ENCODE measurements at places on chromosomes 4 and X. TPM values are rescaled to one million over a fixed set of nuclear protein-coding genes. Genes with fewer than 3 reads are reported as not detected.
A peak's percentile ranks its signal among the peaks of the same experiment; 100 is the strongest.

The ALPK1 gene
- total RNA-seq = 35.3 TPM

The CABS1 gene
- total RNA-seq = not detected

- no peaks in the 10 kb centered on the region for H3K27me3 ChIP-seq
- DNase-seq = no peak
- H3K27ac ChIP-seq = no peak overlapping the region
- H3K4me1 ChIP-seq = no peaks in the 10 kb centered on the region
- H3K36me3 ChIP-seq = no peaks in the 10 kb centered on the region
Measured at GRCh38 chrX:16999275-16999674, 52.8 kb downstream of the REPS2 start.

The RTL3 gene
- not detected for total RNA-seq

DNA sequence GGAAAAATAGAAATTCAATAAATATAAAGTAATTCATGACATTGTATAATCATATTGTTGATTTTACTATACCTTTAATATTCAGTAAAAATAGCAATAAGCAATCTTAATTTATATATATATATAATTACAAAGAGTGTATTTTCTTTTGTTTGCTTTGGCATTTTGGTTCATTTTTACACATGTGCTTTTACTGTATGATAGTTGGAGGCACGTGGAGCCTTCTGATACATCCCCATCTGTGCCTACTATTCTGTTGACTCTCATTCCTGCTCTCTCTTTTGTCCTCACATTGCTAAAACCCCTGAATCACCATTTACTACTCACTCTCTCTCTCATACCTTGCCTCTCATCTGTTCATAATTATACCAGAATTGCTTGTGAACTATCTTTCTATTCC, 106.4 kb upstream of the NDST4 start:
- no peaks in the 10 kb centered on the region for H3K36me3 ChIP-seq
- H3K27me3 ChIP-seq = no peaks in the 10 kb centered on the region
- DNase-seq = no peak
- H3K4me1 ChIP-seq = no peaks in the 10 kb centered on the region
- H3K27ac ChIP-seq = no peak overlapping the region

GRCh38 chr4:174717828-174718227, 111.2 kb downstream of the GLRA3 start:
- no peak overlapping the region for H3K4me3 ChIP-seq
- no peak for DNase-seq
- no peaks in the 10 kb centered on the region for H3K27me3 ChIP-seq
- peak overlapping the region; percentile 49 for H3K27ac ChIP-seq
- H3K36me3 ChIP-seq = no peaks in the 10 kb centered on the region
- peaks cover 7% of the 10 kb centered on the region for H3K4me1 ChIP-seq

The LETM1 gene
- 40.5 TPM for total RNA-seq

DNA sequence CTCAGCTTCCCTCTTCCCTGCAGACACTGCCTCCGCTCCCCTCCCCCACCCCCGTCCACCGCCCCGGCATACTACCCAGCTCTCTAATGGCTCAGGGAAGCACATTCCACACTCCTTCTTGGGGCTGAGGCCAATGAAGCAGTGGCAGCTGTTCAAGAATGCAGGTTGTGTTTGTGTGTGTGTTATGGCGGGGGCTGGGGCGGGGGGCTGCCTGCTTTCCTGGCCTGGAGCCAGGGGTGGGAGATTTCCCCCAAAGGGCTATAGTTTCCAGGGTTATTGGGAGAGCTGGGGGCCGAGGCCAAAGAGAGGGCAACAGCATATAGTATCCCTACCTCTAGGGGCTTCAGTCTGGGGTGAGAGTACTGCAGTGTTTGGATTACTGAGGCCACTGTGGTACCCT, 149.4 kb downstream of the EFNB1 start:
- H3K4me1 ChIP-seq = peaks cover 6% of the 10 kb centered on the region
- no peak overlapping the region for H3K4me3 ChIP-seq
- H3K27me3 ChIP-seq = no peaks in the 10 kb centered on the region
- no peak for DNase-seq
- no peak overlapping the region for H3K27ac ChIP-seq
- no peaks in the 10 kb centered on the region for H3K36me3 ChIP-seq

- DNase-seq = no peak
- no peaks in the 10 kb centered on the region for H3K36me3 ChIP-seq
- H3K4me1 ChIP-seq = no peaks in the 10 kb centered on the region
- H3K4me3 ChIP-seq = no peak overlapping the region
- H3K27me3 ChIP-seq = no peaks in the 10 kb centered on the region
- no peak overlapping the region for H3K27ac ChIP-seq
Measured at GRCh38 chr4:63637270-63637669, 772.0 kb downstream of the TECRL start.

The TEC gene
- total RNA-seq = 5.9 TPM

- H3K4me3 ChIP-seq = no peak overlapping the region
- peaks cover 4% of the 10 kb centered on the region for H3K4me1 ChIP-seq
- DNase-seq = peak; percentile 38
- H3K27me3 ChIP-seq = no peaks in the 10 kb centered on the region
- H3K27ac ChIP-seq = no peak overlapping the region
Measured at GRCh38 chr4:77852892-77853495, 9.6 kb upstream of the MRPL1 start.

DNA sequence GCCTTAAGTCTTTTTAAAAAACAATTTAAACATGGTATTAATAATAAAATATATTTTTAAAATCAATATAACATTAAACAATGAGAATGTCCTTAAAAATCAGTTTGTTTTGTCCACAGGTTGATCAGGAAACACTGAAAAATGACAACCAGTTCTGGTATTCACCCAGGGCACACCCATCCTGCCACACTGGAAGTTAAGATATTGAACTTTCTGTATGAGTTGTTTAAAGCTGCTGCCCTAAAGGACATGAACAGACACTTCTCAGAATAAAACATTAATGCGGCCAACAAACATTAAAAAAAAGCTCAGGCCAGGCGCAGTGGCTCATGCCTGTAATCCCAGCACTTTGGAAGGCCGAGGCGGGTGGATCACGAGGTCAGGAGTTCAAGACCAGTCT, 15.0 kb upstream of the HOPX start:
- peak overlapping the region; percentile 4 for H3K27ac ChIP-seq
- no peak overlapping the region for H3K4me3 ChIP-seq
- no peaks in the 10 kb centered on the region for H3K36me3 ChIP-seq
- H3K27me3 ChIP-seq = no peaks in the 10 kb centered on the region
- no peak for DNase-seq

The TLR8 gene
- total RNA-seq = 2.3 TPM

DNA sequence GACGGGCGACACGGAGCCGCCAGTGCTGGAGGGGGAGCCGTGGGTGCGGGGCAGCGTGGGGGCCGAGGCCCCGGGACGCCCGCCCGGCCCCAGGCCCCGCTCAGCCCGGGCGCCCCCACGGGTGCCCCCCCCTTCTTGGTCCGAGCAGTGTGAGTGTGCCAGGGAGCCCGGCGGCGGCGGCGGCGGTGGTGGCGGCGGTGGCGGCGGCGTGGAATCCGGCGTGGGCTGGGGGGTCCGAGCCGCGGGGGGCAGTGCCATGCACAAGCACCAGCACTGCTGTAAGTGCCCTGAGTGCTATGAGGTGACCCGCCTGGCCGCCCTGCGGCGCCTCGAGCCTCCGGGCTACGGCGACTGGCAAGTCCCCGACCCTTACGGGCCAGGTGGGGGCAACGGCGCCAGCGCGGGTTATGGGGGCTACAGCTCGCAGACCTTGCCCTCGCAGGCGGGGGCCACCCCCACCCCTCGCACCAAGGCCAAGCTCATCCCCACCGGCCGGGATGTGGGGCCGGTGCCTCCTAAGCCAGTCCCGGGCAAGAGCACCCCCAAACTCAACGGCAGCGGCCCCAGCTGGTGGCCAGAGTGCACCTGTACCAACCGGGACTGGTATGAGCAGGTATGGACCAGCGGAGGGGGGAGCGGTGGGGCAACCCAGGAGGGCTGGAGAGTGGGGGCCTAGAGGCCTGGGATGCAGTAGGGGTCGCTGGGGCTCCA, 466 bp downstream of the DLG3 start:
- no peak for DNase-seq
- H3K4me1 ChIP-seq = peaks cover 8% of the 10 kb centered on the region
- peak overlapping the region; percentile 32 for H3K4me3 ChIP-seq
- no peak overlapping the region for H3K27ac ChIP-seq

GRCh38 chr4:83012200-83012686, 1.6 kb upstream of the LIN54 start:
- DNase-seq = peak; percentile 48
- H3K4me1 ChIP-seq = peaks cover 35% of the 10 kb centered on the region
- no peaks in the 10 kb centered on the region for H3K36me3 ChIP-seq
- H3K27me3 ChIP-seq = no peaks in the 10 kb centered on the region

DNA sequence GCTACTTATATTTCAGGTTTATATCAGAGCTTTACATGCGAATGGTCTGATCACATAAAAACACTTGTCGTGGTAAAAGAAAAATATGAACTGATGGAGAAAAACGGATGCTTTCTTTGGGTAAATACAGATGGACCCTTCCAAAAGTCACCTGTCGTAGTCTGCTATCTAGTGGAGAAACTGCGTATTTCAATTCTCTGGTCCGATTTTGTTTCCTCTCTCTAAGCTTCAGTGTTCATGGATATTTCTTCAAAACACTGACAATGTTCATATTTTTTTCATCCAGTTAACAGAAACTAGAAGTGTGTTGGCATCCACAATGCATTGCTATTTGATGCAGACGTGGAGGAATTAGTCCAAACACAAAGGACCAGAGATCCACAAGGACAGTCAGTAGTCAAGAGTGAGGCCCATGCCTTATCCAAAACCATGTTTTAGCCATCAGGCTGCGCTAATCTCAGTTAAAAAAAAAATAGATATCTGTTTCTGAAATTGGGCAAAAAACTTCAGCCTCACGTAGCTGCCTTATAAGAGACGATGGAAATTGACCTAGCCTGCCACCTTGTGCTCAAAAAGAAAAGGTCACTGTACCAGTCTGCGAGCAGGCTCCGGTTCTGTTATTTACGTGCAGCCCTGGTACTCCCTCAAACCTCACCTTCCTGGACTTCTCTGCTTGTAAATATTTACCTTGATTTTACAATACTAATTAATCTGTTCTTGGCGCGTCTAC, 16.0 kb downstream of the MEPE start:
- no peaks in the 10 kb centered on the region for H3K36me3 ChIP-seq
- H3K4me3 ChIP-seq = no peak overlapping the region
- H3K4me1 ChIP-seq = peaks cover 14% of the 10 kb centered on the region
- no peaks in the 10 kb centered on the region for H3K27me3 ChIP-seq
- H3K27ac ChIP-seq = no peak overlapping the region

GRCh38 chrX:119692191-119693039, 553 bp downstream of the SEPTIN6 start:
- H3K4me3 ChIP-seq = peak overlapping the region; percentile 84
- H3K27ac ChIP-seq = peak overlapping the region; percentile 87
- DNase-seq = peak; percentile 90
- H3K36me3 ChIP-seq = no peaks in the 10 kb centered on the region
- H3K27me3 ChIP-seq = no peaks in the 10 kb centered on the region

The ADGRL3 gene
- total RNA-seq = 3.0 TPM

GRCh38 chr4:88690355-88690754, 7.3 kb downstream of the NAP1L5 start:
- H3K27me3 ChIP-seq = no peaks in the 10 kb centered on the region
- DNase-seq = no peak
- no peak overlapping the region for H3K27ac ChIP-seq
- H3K36me3 ChIP-seq = peaks cover 12% of the 10 kb centered on the region

- no peaks in the 10 kb centered on the region for H3K27me3 ChIP-seq
- DNase-seq = no peak
- no peaks in the 10 kb centered on the region for H3K36me3 ChIP-seq
- no peaks in the 10 kb centered on the region for H3K4me1 ChIP-seq
- H3K4me3 ChIP-seq = no peak overlapping the region
Measured at GRCh38 chrX:148940411-148940996, 440.1 kb downstream of the AFF2 start.

The ARSJ gene
- total RNA-seq = 5.4 TPM

DNA sequence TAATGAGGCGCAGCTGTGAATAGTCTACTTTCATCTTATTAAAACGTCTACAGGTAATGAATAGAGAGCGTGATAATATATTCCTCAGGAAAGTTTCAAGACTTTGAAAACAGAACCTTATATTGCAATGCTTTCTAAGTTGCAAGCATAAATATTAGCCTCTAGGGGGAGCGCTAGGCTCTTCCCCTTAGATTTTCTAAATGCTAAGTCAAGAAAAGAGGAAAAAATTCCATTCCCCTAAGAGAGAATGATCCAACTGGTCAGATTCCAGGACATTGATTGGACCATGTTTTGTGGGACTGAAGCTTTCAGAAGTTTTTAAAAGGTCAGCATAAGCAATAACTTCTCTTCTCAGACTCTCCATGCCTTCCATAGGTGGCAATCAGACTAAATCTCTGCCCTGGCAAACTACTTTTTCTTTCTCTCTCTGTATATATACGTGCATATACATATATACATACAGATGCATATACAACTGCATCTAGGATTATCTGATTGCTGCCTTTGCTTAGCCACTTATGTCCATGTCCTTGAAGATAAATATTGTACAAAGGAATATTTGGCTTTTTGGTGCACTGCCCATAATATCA, 492.9 kb downstream of the INPP4B start:
- no peak overlapping the region for H3K4me3 ChIP-seq
- peaks cover 34% of the 10 kb centered on the region for H3K4me1 ChIP-seq
- H3K27me3 ChIP-seq = no peaks in the 10 kb centered on the region

DNA sequence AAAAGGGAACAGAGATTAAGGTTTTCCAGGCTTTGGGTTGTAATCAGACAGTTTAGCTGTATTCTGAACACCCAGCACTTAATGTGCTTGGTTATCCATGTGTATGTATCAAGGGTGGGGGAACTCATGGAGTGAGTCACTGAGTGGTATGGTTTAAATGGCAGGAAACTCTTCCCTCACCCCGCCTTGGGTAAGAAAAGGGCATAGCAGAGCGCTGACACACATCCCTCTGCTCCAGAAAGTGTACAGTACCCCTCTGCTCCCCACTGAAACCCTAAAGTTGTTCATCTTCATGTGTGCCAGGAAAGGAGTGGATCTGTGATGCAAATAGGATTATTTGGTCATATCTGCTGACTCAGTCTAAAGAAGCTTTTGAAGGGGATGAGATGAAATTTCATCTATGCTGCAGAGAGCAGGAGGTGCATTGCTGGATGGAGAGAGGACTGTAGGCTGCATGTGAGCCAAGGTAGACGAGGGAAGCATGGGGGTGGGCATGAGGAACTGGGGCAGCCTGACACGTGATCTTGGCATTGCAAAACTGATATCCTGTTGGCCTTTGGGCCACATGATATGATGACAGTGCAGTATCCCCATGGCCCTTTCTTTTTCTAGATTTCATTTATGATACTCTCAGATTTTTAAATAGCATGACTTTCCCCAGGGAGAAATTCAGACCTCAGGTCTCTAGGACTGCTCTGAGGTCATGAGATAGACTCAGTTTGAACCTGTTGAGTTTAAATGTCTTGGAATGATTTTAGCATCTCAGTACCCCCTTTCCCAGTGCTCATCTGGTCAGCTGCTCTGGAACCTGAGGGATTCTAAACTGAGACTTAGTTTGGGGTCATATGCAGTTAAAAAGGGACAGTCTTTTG, 84.8 kb downstream of the TMEM164 start:
- no peaks in the 10 kb centered on the region for H3K36me3 ChIP-seq
- peak overlapping the region; percentile 69 for H3K27ac ChIP-seq
- H3K4me3 ChIP-seq = no peak overlapping the region
- no peaks in the 10 kb centered on the region for H3K27me3 ChIP-seq

GRCh38 chr4:189870511-189871234, 70.0 kb upstream of the FRG1 start:
- no peak for DNase-seq
- no peak overlapping the region for H3K27ac ChIP-seq
- no peaks in the 10 kb centered on the region for H3K4me1 ChIP-seq
- H3K36me3 ChIP-seq = no peaks in the 10 kb centered on the region
- no peak overlapping the region for H3K4me3 ChIP-seq

The CDS1 gene
- 19.0 TPM for total RNA-seq

The PDGFRA gene
- 109 TPM for total RNA-seq

Measured in upper lobe of left lung (tissue), 6 donors.